ENCODE measurements at places on chromosomes 2 and 18.

- DNase-seq = no peak
Measured at GRCh38 chr2:20934236-20934635, 109.6 kb downstream of the APOB start.

DNA sequence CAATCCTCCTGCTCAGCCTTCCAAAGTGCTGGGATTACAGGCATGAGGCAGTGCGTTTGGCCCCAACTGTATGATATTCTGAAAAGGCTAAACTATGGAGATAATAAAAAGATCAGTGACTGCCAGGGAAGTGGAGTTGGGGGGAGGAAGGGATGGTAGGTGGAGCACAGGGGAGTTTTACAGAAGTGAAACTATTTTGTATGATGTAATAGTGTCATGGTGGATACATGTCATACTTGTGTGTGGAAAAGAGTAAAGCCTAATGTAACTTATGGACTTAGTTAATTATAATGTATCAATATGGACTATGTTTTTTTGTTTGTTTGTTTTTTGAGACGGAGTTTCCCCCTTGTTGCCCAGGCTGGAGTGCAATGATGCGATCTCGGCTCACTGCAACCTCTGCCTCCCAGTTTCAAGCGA lies 2.9 kb upstream of the GGCX start:
- no peak for DNase-seq

GRCh38 chr2:112483042-112483473 lies 1.1 kb downstream of the TTL start:
- DNase-seq = no peak

DNA sequence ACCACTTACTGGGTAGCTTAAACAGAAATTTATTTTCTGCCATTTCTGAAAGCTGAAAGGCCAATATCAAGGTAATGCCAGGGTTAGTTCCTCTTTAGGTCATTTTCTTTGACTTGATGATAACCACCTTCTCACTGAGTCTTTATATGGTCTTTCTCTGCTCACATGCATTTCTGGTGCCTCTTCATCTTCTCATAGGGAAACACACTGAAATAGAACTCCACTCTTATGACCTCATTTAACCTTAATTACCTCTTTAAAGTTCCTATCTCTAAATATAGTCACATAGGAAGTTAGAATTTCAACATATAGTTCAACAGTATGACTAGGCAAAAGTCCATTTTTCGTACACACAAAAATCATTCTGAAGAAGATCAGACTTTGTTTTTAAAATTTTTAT lies 616.8 kb upstream of the VRK2 start:
- no peak for DNase-seq

All from hippocampal formation (tissue), 2 donors.